ENCODE measurements at places on chromosomes 2 and 18.

DNA sequence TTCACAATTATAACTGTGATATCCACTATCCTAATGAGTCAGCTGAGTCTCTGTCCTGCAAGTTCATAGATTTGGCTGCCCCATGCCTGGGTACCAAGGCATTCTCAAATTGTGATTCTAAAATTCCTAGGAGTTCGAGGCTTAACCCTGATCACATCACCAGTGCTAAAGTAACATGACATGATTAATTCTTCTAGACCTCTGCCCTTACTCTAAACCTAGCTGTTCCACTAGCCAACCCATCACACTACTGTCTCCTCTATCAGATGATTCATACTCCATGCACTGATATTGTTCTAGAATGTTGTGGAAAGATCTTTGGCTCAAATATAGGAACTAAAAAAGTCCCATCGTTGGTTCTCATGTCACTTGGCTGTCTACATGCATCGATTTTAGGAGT lies 487.6 kb downstream of the PIK3C3 start:
- no peak for DNase-seq

DNA sequence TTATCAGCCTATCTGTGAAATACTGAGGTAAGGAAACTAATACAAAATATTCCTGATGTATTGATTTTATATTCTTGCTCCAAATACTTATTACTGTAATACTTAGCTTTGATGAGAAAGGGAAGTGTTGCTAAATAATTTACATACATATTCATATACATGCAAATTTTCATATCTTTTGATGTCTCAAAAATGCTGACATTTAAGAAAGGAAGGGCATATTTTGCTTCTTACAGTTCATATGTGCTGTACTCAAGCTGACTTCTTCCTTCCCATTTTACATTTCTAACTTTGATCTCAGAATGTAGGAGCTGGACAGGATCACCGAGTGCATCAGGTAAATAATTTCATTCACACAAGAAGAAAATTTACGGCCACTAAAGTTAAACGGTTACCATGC lies 399.2 kb upstream of the VWC2L start:
- no peak for DNase-seq

GRCh38 chr18:32847691-32848090 lies 74.9 kb upstream of the KLHL14 start:
- DNase-seq: no peak

GRCh38 chr18:111306-112014 lies 46.9 kb upstream of the USP14 start:
- DNase-seq: peak; percentile 73

DNA sequence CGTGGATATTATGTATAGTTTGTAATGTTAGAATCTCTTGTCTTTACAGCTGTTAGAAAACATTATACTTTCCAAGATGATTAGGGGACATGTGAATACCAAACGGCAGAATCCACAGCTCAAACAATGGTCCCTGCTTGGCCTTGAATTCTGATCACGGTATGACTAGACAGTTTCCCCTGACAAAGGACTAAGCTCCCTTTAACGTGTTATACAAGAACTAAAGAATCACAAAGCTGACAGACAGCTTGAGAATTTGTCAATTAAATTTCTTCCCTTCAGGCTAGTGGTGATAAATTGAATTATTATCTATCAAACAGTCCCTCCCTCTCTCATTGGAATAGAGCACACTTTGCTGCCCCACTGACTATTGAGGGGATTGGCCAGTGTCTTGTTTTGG lies 359.2 kb upstream of the ID2 start:
- DNase-seq: no peak

- DNase-seq: no peak
These were observed 449.6 kb downstream of the TNS1 start for GRCh38 chr2:217553202-217553601.

DNA sequence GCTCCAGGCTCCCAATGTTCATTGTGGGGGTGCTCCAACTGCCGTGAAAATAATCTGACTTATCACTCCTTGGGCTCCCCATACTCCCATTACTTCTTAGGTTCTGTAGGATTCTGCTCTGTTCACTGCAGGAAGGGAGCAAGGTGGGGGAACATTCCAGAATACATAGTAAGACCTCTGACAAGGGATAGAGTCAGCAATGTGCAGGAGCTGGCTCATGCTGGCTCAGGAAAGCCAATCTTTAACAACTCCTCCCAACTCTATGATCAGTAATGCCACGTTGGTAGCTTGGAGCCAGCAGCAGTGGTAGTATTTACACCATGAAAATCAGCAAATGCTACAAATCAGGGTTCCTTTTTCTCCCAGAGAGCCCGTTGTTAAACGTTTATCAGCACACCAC lies 44.4 kb downstream of the FECH start:
- no peak for DNase-seq

DNA sequence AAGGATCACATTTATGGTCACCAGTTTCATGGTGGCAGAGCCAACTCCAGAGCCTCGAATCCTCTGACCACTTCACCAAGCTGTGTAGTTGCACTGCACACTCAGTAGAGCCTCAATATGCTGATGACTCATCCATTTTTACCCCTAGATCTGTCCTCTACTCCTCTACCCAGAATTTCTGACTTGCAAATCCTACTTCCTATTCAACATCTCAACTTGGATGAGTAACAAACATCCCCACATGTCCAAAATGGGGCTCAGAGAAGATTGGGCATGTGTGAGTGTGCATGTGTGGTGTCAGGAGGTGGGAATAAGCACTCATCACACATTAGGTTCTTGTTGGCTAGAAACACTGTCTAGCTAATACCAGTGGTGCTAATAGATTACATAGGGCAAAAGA lies 57.8 kb upstream of the IGFBP2 start:
- DNase-seq: no peak

DNA sequence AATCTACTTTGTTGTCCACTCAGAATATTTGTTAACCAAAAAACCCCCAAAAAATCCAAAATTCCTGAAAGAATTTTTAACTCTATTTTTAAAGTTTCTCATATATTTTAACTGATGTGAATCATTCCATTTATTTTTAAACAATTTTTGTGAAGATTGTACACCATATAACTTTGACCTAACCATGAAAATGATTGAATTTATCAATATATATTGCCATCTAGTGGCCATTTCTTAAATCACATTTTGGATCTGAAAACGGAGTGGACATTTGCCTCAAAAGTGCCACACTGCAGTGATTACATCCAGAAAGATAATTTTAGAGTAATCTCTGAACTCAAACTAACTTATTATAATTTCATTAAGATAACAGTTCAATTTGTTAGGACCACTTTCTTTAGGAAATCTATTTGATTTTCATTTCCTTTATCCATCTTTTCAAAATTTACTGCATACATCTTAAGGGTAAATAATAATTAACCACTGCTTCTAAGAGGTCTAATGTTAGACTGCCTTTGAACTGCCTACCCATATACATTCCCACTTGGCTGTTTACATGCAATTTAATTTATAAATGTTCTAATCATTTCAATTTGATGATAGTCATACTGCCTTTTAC lies 71.1 kb downstream of the DSC3 start:
- peak; percentile 44 for DNase-seq

Measured in ACHN (cell line).